HepG2 (cell line): ENCODE measurements at places on chromosomes 5 and 9. TPM values are rescaled to one million over a fixed set of nuclear protein-coding genes. Genes with fewer than 3 reads are reported as not detected.

NIM1K gene
- total RNA-seq = 0.21 TPM in 1 of 2 replicates, not detected in the other

IL4 gene
- not detected in 2 replicates for total RNA-seq

SLC34A1 gene
- total RNA-seq = 0.20 TPM in 1 of 2 replicates, not detected in the other

GRCh38 chr9:36762958-36763357 is 190.3 kb downstream of the MELK start:
- H3K4me1 ChIP-seq = peaks cover 19% of the 10 kb centered on the region
- DNase-seq = no peak
- no peaks in the 10 kb centered on the region for H3K36me3 ChIP-seq
- H3K27ac ChIP-seq = no peak overlapping the region

DNA sequence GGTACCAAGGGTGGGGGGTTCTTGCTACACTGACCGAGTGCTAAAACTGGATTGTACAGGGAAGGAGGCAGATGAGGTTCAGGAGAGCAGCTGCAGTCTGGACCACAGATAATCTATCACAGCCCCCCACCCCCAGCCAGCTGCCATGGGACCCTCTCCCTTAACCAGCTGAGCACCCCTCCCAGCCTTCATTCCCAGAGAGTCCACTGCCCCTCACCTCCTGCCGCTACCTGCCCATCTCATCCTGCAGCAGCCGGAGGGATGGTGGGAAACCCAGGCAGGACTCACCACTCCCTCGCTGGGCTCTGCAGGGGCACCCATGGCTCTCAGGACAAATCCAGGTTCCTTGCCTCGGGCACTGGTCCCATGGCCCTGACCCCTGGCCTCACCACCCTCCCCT is 66.7 kb downstream of the MRPL36 start:
- no peak overlapping the region for H3K27ac ChIP-seq
- H3K4me3 ChIP-seq = no peak overlapping the region
- H3K4me1 ChIP-seq = no peaks in the 10 kb centered on the region
- no peaks in the 10 kb centered on the region for H3K36me3 ChIP-seq

DNA sequence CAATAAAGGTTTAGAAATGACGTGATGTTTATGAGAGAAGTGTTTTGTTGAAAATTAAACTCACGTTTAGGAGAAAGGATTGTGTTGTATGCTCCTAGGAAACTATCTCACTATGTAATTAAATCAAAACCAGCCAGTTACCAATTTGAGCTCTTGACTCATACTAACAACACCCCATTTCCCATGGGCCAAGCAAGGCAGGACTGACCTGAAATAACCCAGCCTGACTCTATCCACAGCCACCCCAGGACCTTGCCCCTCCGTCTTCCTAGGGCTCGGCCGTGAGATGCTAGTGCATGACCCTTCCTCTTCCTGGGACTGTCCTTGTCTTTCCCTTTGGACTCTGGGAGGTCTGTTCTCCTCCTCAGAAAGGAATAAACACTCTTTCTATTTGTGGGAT is 16.4 kb downstream of the TLR4 start:
- no peaks in the 10 kb centered on the region for H3K36me3 ChIP-seq
- no peaks in the 10 kb centered on the region for H3K4me1 ChIP-seq
- DNase-seq = no peak
- no peak overlapping the region for H3K4me3 ChIP-seq
- no peaks in the 10 kb centered on the region for H3K27me3 ChIP-seq

- H3K27me3 ChIP-seq = no peaks in the 10 kb centered on the region
- DNase-seq = peak; percentile 23
- no peaks in the 10 kb centered on the region for H3K4me1 ChIP-seq
- no peak overlapping the region for H3K27ac ChIP-seq
- H3K4me3 ChIP-seq = no peak overlapping the region
These were observed 34.4 kb upstream of the SLC6A3 start for GRCh38 chr5:1479581-1480188.

- no peaks in the 10 kb centered on the region for H3K4me1 ChIP-seq
- no peaks in the 10 kb centered on the region for H3K27me3 ChIP-seq
- no peaks in the 10 kb centered on the region for H3K36me3 ChIP-seq
- DNase-seq = no peak
- no peak overlapping the region for H3K27ac ChIP-seq
These were observed 297.7 kb downstream of the IRX2 start for GRCh38 chr5:2453781-2454180.
